Activated T-helper 9 cell treated with anti-CD3 and anti-CD28 coated beads, Interleukin-2, amount 50 U/mL, for 16 hours (primary cell): ENCODE measurements at places on chromosomes 4 and X.

- no peak for DNase-seq
These were observed 284.9 kb downstream of the RPA4 start for GRCh38 chrX:97168646-97169045.

DNA sequence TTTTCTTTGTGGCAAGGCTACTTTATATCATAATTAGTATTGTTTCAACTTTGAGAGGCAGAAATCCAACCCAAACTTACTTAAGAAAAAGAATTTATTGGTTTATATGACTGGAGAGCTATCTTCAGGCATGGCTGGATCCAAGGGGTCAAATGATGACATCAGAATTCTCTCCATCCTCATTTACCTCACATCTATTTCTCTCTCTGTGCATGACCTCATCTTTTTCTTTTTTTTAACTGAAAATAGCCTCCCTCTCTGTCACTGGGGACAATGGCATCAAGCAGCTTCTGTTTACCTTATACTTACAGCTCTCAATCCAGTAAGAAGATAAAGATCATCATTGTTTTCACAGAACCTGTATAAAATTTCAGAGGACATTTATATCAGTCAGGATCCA, 12.0 kb upstream of the EXOC1L start:
- no peak for DNase-seq

- no peak for DNase-seq
These were observed 390.1 kb downstream of the ADAM29 start for GRCh38 chr4:175308236-175308635.

- DNase-seq: no peak
These were observed 1490.1 kb upstream of the IGFBP7 start for GRCh38 chr4:58600290-58600689.

DNA sequence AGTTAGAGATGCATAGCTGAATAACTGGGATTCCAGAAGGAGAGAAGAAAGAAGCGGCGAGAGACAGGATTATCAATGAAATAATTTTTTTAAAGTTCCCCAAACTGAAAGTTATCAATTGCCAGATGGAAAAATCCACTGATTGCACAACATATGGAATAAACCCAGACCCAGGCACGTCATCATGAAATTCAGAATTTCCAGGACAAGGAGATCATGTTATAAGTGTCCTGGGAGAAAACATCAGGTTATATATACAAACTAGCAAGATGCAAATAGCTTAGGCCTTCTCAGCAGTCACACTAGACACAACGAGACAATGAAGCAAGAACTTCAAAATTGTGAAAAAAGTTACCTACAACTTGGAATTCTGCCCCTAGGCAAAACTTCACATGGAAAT, 200.0 kb downstream of the PALLD start:
- DNase-seq: no peak

- DNase-seq: no peak
These were observed 9.4 kb downstream of the ADH6 start for GRCh38 chr4:99209671-99210070.

DNA sequence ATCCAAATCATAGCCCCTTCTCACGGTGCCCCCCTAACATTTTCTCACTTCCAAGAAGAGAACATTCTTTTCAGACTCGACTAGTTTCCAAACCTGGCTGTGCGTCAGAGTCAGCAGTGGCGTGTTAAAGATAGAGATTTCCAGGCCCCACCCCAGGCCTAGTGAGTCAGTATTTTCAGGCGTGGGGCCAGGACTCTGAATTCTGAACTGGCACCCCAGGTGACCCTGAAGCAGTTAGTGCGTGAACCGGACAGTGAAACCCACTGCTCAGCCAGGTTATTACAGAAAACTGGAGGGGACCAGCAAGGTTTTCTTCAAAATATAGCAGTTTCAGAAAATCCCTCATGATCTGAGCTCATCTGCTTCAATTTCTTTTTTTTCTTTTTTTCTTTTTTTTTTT, 35.0 kb upstream of the BCOR start:
- no peak for DNase-seq

- no peak for DNase-seq
These were observed 73.6 kb upstream of the ELOVL6 start for GRCh38 chr4:110271986-110272385.

DNA sequence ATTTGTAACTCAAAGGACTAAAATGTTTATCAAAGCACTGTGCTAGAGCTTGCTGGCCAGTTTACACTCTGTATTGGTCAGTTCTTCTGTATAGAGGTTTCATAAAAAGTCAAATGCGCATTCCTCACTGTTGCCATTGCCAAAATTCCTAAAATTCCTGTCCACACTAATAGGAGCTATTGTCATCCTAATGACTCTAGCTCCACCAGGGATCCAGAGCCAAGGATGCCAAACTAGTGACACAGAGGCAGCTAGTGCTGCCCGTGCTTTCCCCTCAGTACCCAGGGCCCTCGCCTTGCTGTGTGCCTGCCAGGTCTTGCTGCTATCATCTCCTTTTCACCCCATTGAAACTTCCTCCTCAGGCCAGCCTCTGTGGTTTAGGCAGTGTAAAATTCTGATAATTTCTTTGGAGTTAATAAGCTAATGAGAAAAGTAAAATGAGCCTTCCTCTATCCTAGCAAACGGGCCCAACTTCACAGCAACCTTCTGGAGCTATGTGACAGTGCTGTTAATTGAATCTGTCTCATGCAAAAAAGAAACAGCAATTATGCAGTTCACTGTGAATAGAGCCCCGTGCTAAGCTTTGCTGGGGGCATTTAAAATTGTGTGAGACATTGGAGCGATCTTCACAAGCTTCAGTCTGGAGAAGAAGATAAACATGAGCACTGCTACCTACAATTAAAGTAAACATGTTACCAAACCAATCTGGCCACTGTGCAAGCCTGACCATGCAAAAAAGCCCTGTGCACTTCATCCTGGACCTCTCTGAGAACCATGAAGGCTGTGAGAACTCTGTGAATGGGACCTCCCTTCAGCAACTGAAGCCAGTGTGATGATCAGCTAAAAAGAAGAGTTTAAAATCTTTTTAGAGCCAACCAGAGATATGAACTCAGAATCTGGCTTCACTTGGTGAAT, 43.1 kb upstream of the FGF2 start:
- no peak for DNase-seq

GRCh38 chr4:78481180-78481579, 70.4 kb upstream of the ANXA3 start:
- no peak for DNase-seq

- DNase-seq: no peak
These were observed 11.8 kb downstream of the TCEAL1 start for GRCh38 chrX:103640401-103641155.

DNA sequence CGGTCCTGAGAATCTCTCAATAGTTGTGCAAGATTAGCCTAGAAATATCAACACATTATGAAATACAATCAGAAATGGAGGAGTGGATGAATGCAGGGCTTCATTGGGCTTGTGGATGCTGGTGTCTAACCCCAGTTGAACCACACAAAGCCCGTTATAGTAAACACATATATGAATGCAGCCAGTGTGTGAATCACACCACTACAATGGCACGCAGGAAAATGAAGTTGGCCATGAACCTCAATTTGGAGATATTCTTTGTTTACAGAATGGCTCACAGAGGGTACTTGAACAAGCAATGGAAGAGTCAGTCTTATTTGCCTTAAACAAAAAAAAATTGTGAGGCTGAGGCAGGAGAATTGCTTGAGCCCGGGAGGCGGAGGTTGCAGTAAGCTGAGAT, 57.8 kb downstream of the SOD3 start:
- DNase-seq: no peak

GRCh38 chr4:76811604-76812412, 86.1 kb downstream of the SOWAHB start:
- no peak for DNase-seq

DNA sequence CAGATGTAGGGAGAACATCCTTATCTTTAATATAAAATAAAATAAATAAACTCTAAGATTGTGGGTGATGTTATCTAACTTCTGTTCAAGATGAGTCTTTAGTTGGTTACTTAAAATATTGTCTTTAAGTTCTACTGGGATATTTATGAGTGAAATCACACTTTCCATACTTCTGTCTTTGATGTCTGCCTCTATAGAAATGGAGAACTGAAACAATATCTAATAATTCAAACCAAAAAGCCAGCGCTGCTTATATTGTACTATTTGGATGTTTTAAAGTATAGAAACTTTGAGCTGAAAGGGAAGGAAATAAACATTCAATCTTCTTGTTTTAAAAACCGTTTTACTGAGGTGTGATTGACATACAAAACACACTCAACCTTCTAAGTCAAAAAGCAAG, 44.8 kb upstream of the RPS6KA3 start:
- DNase-seq: no peak
